ENCODE measurements at places on chromosomes 11 and 22.

- no peak for DNase-seq
Measured at GRCh38 chr22:45055936-45056335, 46.1 kb upstream of the PHF21B start.

DNA sequence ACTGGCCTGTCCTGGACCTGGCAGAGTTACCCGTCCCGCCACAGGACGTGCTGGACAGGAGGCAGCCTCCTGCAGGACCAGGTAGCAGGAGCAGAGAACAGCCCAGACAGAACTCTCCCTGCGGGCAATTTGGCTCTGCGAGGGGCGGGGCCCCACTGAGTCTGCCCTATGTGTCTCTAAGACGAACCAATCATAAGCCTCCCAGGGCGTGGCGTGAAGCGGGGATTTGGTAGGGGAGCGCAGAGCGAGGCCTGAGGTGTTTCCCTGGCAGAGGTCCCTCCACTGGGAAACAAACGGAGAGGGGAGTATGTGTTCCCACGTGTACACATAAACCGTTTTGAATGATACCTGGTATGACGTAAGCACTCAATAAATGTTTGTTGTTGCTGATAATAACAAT, 7.4 kb downstream of the CD82 start:
- DNase-seq = no peak

DNA sequence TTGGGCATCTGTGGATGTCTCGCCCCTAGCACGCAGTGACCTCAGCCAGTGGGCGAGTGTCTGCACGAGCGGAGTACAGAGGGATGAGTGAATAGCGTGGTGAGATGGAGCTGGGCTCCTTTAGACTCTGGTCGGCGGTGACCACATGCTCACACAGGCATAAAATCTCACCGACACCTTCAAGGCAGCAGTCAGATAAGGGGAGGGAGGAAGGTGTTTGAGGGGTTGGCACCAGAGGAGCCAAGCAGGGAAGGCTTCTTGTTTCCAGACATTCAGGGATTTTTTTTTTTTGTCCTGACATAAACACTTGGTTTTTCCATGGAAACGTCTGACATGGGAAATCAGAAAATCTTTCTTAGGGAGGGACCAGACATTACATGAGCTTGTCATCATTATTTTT, 35.8 kb downstream of the GRIK4 start:
- DNase-seq = no peak

DNA sequence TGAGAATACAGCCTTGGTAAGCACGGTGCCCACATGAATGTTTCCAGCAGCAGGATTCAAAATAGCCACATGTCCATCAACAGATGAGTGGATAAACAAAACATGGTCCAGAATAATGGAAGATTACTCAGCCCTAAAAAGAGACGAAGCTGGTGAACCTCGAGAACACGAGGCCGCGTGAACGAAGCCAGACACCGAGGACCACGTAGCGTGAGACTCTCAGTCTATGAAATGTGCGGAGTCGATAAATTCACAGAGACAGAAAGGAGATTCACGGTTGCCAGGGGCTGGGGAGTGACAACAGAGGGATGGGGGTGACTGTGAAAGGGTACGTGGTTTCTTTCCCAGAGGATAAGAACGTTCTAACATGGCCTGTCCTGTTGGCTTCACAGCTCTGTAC, 2.9 kb upstream of the ASCL2 start:
- DNase-seq = no peak

- DNase-seq = no peak
Measured at GRCh38 chr11:64241491-64242374, 838 bp downstream of the FKBP2 start.

DNA sequence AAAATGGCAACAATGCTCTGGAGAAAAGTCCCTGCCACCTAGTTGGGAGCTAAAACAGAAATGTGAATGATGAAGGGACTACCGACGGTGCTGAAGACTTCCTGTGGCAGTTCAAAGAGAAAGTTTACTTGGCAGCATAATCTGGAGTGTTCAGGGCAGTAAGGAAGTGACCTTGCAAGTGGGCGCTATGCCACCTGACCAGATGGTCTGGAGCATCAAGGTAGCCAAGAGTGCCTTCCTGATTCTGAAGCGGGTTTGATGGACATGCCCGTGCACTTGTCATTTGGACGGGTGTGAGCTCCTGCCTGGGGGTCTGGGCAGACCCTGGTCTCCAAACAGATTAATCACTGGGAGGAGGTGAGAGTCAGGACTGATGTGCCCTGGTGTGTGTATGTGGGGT, 1.8 kb upstream of the SNX19 start:
- no peak for DNase-seq

DNA sequence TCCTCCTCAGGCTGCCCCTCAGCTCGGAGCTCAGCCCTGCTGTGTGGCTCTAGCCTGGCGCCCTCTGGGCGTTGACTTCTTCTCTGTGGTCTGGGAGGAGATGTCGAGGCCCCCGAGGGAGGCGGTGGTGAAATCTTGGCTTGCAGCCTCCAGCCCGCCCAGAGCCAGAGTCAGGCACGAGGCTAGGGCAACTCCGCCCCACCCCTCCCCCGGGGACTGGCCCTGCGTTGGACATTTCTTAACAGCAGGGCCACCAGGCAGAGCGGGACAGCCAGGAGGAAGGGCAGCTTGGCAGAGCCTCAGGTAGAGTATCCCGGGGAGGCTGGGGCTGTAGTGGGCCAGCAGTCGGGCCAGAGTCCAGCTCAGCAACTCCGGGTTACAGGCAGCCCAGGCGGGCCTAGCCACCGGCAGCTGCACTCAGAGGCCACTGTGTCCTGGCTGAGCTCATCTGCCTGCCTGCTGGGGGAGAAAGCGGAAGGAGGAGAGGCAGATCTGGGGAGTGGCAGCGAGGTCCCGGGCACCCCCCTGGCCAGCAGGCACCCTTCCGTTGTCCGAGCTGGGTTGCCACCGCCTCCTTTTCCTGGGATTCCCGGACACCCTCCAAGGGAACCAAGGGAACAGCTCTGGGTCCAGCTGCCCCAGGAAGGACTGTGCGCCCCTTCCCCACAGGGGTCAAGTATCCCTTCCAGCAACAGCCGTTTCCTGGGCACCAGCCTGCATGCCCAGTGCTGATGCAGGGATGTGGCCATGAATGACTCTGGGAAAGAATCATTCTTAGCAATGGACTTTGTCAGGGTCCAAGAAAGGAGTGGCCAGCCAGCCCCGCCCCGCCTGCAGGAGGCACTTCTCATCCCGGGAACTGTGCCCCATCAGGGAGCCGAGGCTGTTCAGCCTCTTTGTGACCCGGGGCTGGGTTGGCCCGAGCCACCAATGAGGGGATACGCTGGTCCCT, at the start of gene ALDH3B1:
ALDH3B1 (plus strand) TSS at position 238 of the 952 bp plus-strand sequence. CDS start 4,971 bp downstream, outside the sequence.
- no peak for DNase-seq

DNA sequence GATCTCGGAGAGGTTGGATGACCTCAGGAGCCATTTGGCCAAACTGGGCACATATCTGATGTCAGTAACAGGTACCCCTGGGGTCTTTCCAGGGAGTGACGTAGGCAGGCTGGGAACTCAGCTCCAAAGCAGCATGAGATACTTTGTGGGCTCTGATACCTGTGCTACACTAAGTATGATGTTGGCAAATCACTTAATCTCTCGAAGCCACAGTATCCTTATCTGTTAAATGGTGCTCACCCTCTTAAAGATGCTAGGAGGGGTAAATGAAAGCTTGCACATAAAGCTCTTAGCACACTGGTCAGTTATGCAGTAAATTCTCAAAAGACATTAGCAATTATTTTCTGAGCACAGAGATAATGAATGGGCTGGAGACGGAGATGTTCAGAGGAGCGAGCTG, 17.1 kb upstream of the DGKZ start:
- DNase-seq = no peak

GRCh38 chr11:17917556-17917955, 95.3 kb downstream of the SERGEF start:
- no peak for DNase-seq

DNA sequence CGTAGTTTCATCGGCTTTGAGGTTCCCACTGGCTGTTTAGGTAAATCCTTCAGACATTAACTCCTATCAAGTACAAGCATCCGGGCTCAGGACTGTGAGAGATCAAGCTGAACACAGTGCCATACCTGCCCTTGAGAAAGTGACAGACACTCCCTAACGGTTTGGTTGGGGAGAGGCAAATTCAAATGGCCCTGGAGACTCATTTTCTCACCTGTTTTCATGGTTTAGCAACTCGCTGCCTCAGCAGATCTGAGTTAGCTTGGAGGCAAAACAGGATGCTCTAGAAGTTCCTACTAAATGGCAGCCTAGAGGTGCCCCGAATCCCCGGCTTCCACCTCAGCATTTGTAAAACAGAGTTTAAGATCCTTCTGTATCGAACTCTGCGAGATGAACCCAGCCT, 3.6 kb upstream of the FBXO3 start:
- no peak for DNase-seq

- peak; percentile 52 for DNase-seq
Measured at GRCh38 chr11:104946907-104947306, 21.5 kb downstream of the CASP4 start.

DNA sequence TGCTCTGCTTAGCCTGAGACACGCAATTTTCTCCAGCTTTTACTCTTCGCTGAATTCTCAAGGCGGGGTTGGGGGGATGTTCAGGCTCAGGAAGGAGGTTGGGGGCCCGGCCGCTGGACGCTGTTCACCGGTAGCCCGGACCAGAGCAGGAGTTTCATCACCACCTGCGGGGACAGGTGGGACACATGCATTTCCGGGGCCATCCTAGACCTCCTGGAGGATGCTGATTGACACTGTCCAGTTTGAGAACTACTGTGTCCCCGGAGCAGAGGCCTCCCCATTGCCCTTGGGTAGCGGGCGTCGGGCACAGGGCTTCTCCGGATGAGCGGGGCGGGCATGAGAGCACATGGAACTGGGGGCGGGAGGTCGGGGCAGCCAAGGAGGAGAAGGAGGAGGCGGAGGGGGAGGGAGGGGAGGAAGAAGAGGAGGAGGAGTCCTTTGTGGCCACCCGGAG, 144.0 kb upstream of the GRK3 start:
- no peak for DNase-seq

DNA sequence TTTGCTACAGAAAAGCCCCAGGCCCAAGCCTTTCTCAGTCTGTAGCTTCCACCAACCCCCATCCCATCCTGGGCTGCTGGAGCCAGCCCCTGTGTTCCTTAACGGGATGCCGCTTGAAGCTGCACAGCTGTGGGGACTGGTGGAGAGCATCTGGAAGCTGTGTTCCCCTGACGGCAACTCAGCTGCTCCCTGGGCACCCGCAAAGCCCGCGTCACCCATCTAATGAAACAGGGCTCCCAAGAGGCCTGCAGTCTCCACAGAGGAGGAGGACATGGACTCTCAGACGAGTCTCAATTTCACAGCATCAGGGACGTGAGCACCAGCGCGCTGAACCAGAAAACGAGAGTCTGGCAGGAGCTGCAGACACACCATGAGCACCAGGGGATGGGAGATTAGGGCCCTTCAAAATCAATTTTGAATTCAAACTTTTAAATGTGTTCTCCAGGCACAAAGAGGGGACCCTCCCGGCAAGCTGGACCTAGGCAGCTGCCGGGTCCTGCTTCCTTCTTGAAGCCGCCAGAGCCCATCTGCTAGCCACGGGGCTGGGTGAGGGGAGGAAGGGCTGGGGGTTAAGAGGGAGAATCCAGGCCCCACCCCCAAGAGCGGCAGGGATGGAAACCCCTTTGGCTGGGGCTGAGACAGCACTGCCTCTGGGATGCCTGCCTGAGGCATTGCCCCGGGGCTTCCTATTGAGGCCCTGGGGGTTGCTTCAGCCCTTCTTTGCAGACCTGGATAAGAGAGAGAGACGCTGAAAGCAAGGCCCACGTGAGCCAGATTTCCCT, 21.0 kb downstream of the LMO1 start:
- DNase-seq = no peak

GRCh38 chr11:24738972-24739371, 242.1 kb downstream of the LUZP2 start:
- no peak for DNase-seq

GRCh38 chr11:125256541-125257189, 92.1 kb downstream of the PKNOX2 start:
- no peak for DNase-seq

DNA sequence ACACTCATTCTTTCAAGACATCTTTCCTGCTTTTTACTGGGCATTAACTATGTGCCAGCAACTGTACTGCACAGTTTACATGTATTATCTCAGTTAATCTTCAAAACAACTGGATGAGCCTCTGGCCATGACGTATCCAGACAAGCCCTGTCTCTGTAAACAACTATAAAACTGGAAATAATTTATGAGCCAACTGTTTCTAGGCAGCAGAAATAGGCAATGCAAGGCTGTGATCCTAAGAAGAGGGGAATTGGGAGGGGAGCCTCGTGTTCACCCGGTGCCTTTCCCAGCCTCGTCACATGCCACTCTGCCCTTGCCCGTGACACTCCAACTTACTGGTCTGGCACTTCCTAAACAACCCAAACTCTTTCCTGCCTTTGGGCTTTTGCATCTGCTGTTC, 82.8 kb downstream of the FBXO7 start:
- no peak for DNase-seq

DNA sequence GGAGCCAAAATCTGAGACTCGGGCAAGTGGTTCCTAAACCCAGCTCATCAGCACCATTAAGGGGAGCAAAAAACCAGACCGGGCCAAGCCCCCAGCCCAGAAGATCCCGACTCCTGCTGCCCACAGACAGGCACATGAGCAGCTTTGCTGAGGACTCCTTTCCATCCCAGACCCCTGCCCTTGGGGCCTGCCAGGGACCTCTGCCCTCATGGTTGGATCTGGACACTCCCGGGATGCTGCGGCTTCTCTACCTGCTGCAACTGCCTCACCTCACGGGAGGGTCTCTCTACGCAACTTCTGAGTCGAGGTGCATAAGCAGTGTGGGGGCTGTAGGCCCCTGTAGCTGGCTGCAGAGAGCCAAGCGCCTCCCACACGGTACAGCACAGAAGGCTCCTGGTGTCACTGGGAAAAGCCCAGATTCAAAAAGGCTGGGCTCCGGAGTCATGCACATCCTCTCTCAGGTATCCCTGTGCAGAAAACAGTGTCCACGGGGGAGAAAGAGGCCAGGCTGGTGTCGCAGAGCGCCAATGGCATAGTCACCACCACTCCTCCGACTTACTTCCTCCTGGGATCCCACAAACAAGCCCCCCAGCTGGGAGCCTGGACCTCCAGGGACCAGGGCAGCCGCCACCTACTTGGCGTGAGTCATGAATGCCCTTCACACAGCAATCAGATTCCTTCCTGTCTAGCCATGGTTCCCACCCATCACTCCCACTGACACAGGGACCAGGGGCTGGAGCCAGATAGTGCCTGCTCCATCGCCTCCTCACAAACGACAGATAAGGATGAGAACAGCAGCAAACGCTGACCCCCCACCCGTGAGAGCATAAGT, 122.1 kb downstream of the BCR start:
- DNase-seq = no peak

DNA sequence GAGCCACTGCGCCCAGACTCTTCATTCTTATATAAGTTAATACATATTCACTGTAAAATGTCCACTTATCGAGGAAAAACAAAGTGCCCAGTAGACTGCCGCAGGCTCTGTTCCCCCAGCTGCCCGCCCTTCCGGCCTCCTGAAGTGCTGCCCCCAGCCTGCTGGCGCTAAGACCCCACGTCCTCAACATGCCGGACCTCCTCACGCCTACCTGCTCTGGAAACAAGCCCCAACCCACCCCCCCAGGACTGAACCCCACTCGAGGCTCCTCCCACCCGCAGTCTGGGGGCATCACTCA, 1.1 kb downstream of the GATD1 start:
- no peak for DNase-seq

- no peak for DNase-seq
Measured at GRCh38 chr11:15186146-15186545, 71.4 kb downstream of the INSC start.
